ENCODE measurements at places on chromosomes 13 and 19.
A peak's percentile ranks its signal among the peaks of the same experiment; 100 is the strongest.

DNA sequence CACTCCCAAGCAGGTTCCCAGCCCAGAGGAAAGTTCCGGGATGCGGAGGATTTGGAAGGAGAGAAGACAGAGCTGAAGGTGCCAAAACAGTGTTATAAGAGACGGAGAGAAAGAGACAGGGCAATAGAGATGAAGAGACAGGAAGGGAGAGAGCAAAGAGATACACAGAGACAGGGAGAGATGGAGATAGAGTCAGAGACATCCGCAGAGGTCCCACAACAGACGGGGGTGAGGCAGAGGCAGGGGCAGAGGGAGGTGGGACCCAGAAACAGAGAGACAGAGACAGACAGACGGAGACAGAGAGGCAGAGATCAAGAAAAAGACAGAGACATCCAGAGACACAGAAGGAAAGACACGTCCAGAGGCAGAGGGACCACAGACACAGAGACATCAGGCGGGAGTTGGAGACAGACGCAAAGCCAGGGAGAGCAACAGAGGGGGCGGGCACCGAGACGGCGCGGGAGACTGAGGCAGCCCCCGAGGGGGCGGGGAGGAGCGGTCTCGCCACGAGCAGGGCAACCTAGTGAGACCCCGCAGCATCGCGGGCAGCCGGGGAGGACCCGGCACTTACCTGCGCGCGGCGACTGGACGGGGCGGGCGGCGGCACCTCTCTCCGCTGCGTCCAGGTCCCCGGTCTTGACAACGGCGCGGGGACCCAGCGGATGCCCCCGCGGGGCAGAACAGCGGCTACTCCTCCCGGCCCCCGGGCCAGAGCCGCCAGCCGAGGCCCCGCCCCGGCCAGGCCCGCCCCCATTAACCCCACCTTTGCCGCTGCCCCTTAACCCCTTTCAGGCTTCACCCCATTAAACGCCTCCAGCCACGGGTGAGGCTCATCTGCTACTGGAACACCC is at the start of gene GPR4:
TSS of gene GPR4 (minus strand) at position 689 of the 851 bp plus-strand sequence. CDS start 10,346 bp downstream, outside the sequence.
- DNase-seq: no peak

GRCh38 chr13:44104197-44104490 is 224.4 kb downstream of the LACC1 start:
- DNase-seq: no peak

DNA sequence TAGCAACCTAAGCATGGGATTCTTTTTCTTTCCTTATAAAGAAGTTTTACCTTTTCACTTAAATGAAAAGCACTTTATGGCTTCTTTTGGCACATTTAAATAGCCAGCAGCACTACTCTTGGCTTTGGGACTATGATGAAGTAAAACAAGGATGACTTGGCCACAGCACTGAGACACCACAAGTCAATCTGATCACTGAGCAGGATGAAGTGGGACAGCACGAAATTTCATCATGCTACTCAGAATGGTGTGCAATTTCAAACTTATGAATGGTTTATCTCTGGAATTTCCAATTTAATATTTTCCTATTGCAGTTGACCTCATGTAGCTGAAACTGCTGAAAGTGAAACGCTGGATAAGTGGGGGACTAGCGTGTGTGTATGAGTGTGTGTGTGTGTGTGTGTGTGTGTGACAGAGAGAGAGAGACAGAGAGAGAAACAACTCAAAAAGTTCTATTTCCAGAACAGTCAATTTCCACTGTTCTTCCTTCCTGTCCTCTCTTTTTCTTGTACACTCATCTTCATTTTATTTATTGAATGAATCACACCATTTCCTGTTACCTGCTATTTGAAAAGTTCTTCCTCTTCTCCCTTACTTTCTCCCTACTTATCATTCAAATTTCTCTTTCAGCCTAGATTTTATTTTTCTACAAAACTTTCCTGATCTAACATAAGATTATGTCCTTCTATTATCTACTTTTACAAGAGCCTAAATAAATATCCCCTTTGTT is 414.2 kb upstream of the MIR17HG start:
- no peak for DNase-seq

DNA sequence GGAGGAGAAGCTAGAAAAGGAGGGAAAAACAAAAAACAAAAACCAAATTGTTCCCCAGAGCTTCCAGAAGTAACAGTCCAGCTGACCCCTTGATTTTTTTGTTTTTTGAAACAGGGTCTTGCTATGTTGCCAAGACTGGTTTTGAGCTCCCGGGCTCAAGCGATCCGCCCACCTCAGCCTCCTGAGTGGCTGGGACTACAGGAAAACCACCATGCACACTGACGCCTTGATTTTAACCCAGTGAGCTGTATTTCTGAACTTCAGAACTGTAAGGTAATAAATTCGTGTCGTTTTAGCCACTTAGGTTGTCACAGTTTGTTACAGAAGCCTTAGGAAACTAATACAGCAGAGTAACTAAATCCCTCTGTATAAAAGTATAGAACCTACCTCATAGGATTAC is 1.1 kb upstream of the NEK3 start:
- DNase-seq: no peak

- no peak for DNase-seq
Observed at GRCh38 chr13:78187781-78188180, 269.1 kb upstream of the EDNRB start.

- no peak for DNase-seq
Observed at GRCh38 chr13:45662162-45662561, 40.0 kb upstream of the CBY2 start.

- no peak for DNase-seq
Observed at GRCh38 chr19:5308451-5309437, 31.9 kb downstream of the PTPRS start.

DNA sequence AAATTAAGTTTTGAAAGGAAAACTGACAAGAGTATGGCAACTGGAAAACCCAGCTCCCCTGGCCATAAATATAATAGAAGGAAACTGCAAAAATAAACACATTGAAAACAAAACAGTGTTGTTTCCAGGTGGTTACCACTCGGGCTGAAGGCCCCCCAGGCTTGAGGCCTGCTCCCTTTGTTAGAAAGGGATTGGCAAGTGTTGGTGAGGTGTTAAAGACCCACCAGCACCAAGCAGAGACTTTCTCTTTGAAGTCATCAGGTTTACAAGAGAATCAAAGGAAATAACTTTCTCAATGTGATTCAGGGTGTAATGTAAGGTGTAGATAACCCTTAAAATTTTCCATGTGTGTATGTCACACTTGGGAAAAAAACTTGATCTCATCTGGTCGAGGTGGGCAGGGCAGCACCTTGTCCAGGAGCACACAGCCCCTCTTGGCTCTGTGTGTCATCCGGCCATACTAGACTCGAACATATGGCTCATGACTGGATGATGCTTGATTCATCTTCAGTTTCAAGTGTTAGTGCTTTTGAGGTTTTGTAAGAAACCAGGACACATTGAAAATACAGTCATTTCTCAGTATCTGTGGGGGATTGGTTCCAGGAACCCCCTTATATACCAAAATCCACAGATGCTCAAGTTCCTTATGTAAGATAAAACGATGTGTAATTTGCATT is 7.8 kb downstream of the ACTN4 start:
- no peak for DNase-seq

- no peak for DNase-seq
Observed at GRCh38 chr19:12997967-12998940, 3.0 kb downstream of the NFIX start.

DNA sequence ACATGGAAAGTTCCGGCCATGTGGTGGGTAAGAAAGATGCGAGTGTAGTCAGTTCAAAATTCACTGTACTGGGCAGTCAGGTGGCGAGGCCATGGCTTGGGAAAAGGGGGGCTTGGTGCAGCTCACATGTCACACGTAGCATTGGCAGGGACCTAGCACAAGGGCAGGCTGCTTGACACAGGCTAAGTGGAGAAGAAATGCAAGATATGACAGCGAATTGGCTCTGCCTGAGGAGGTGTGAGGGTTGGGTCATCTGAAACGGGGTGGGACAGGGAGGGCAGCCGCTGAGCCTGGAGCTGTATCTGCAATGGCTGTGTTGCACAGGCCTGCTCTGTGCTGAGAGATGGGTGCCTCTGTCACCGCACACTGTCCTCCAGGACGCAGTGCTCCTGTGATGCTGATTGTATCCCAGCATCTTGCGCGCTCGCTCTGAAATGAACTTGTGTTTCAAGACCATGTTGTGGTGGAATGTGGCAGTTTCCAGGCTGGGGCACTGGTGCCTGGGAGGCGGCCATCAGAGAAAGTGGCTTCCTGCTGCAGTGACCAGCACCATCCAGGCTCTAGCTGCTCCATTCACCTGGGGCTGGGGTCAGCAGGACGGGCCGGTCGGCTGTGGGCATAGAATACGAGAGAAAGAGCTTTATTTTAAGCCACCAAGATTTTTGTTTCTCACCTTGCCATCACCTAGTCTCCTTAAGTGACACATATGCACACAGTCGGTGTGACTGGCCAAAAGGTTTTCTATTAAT is 70.3 kb downstream of the TEX29 start:
- DNase-seq: no peak

DNA sequence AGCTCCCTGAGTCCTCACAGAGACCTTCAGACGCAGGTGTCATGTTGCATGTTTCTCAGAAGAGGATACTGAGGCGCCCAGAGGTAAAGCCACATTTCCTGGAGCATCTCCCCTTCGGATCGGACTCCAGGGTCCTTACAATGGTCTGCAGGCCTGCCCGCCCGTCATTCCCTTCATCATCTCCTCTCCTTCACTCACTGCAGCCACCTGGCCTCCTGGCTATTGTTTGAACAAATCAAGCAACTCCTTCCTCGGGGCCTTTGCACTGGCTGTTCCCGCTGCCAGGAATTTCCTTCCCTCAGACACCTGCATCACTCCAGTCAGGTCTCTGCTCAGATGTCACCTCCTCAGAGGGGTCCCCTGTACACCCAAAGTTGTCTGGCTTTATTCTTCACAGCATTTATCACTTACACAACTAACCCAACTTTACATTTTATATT is 20.3 kb downstream of the CEACAM16 start:
- DNase-seq: no peak

DNA sequence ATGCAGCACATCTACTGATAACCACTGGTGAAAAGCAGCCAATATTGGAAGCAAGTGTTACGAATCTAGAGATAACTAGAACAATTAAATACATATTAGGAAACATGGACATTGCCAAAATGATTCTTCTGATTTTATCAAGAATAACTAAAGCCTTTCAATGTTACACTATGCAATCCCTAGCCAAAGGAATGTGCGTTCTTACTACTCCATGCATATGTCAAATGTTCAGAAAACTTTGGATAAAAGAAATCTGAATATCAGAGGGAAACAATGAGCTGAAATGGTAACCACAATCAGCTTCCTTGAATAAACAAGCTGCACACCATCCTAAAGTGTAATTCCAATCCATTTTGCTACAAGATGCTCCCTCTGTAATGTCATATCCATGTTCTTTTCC is 951 bp upstream of the POSTN start:
- no peak for DNase-seq

- DNase-seq: no peak
Observed at GRCh38 chr13:33612641-33613638, 205.0 kb upstream of the RFC3 start.

DNA sequence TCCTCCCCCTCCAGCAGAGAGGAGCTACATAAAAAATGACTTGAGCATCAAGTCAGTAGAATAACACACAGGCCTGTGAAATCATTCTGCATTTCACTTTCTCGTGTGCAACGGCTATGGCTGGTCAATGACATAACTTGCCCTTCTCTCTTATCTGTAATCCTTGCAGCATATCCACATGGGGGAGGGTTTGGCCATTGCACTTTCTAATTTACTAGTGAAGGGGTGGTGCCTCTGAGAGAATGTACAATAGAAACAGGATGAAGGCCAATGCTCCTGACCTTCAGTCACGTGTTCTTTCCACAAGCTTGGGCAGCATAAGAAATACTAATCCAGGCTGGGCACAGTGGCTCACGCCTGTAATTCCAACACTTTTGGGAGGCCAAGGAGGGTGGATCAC is 641.0 kb upstream of the ARGLU1 start:
- no peak for DNase-seq

DNA sequence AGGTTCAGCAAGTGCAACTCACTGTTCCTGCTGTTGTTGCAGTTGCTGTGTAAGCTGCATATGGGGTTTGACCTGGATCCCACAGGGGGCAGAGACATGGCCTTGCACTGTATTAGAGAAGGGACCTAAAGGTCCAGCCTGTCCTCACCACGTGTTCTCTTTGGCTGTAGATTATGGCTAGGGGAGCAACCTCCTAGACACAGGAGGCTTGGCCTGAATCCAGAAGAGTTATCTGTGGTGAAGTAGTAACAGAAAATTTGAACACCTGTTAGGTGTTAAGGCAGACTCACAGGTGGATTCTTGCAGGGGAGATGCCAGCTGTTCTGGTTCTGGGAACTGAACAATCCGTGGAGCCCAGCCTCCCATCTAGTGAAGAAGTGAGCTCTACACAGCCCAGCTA is 3.4 kb upstream of the CYP4F11 start:
- no peak for DNase-seq

GRCh38 chr13:53783471-53783870 is 754.9 kb downstream of the OLFM4 start:
- no peak for DNase-seq

- DNase-seq: no peak
Observed at GRCh38 chr13:33208290-33209220, 77.0 kb downstream of the STARD13 start.

DNA sequence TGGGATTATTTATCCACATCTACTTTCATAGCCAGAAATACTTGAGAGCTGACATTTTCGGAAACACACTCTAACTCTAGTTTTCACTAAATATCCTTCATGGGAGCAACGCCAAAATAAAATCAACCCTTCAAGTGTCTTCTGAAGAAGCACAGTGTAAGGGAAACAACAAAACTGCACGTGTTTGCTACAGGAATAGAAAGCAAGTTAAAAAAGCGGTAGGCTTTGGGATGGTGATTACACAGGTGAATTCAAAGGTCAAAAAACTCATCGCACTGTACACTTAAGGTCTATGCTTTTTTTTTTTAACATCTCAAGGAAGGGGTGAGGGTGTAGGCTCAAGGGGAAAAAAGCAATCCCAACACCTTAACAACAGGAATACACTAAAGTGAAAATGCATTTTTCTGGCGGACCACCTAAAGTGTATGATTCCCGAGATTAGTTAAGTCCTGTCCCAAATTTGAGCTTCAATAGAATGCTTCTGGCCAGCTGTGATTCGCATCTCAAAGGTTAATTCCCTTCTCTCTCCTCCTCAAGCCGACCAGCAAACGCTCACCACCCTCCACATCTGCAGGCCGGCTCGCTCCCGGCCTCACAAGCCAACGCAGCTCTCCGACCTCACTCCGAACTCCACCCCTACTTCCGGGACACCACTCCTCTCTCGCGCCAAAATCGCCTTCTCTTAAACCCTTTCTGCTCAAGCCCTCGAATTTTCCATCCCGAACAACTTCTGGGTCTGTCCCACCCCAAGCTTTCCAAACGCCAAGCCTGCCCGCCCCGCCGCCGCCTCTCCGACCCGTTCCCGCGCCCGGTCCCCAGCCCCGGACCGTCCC is 1.1 kb downstream of the ARGLU1 start:
- DNase-seq: peak; percentile 1

- no peak for DNase-seq
Observed at GRCh38 chr19:42216653-42217519, 591 bp downstream of the DEDD2 start.

All from stimulated activated CD4-positive, alpha-beta T cell treated with anti-CD3 and anti-CD28 coated beads, TNF-alpha, amount 100 ng/mL, for 4 hours (primary cell).